Tongue (tissue), 3 donors: ENCODE measurements at places on chromosomes 4 and X. TPM values are rescaled to one million over a fixed set of nuclear protein-coding genes. Genes with fewer than 3 reads are reported as not detected.

Gene ANOS1
- total RNA-seq = 26.4 TPM

Gene IBSP
- not detected for total RNA-seq

Gene MAD2L1
- 5.8 TPM for total RNA-seq

Gene FAM236B
- total RNA-seq = not detected

Gene HSFX4
- not detected for total RNA-seq

Gene RS1
- not detected for total RNA-seq

Gene SYTL5
- 1.3 TPM for total RNA-seq

Gene NLRP2B
- total RNA-seq = not detected

Gene CHIC1
- 22.3 TPM for total RNA-seq

Gene FHL1
- total RNA-seq = 2,906 TPM

Gene CFAP99
- not detected for total RNA-seq

Gene HSFX1
- total RNA-seq = 2.9 TPM

Gene SMARCA5
- 58.5 TPM for total RNA-seq

DNA sequence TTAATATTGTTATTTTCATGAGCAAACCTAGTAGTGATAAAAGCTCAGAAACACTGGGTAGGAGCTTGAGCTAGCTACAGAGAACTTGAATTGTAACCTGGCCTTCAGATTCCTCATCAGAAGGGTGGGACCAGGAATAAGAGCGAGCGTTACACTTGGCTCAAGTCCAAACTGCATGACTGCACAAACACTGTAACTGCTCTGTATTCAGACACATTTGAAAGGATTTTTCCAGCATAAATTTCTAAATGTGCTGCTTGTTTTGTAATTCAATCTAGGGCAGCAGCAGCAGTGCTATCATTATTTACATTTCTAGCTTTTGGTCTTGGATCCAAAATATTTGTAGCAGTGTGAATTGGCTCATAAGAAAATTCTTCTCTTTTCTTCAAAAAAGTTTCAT is 133.0 kb upstream of the TMLHE start:
- peak; percentile 55 for DNase-seq

GRCh38 chr4:152590179-152591031 is 54.5 kb upstream of the FBXW7 start:
- DNase-seq = peak; percentile 85

GRCh38 chrX:109464231-109464630 is 17.7 kb downstream of the GUCY2F start:
- DNase-seq = no peak

DNA sequence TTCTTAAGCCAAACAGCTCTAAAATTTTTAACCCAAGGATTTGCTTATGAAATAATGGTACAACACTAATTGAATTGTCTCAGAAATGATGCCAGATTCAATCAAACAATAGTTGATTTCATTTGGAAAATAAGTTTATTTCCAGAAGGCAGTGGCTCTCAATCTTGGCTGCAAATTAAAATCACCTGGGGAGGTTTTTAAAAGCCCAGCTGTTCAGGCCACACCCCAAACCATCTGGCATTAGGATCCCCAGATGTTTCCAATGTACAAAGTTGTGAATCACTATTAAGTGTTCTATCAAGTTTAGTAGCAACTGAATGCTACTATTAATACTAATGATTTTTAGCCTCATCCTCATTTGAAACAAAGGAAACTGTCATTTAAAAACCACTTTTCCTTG is 22.2 kb downstream of the TMEM184C start:
- peak; percentile 33 for DNase-seq

DNA sequence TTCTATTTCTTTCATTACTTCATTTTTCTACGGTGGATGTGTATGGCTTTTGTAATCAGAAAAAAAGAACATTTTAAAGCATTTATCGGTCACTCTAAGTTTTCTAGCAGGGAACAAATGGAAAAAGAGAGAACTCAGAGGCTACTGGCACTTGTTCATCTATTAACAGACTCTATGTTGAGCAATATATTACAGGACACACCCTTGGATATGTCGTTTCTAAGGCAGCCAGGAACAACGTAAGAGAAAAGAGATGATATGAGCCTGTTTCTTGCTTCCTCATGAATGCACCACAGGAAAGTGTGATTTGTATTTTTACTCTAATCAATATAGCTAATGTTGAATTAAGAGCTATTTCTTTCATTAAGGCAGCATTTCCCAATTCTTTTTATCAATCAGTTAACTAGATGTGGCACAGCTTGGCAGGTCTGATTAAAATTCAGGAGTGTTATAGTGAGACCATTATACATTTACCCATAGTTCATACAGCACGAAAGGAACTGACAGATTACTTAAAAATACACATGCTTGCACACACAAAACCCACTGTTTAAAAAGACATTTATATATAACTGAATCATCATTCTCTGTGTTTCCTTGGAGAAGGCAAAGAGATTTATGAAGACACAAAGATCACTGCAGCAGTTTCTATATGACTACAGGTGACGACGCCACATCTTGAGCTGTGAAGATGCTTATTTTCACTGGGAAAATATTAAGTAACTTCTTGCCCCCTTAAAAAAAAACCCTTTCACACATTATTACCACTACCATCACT is 13.0 kb downstream of the RAB9B start:
- no peak for DNase-seq

GRCh38 chrX:151776181-151776731 is 41.7 kb downstream of the CNGA2 start:
- DNase-seq = peak; percentile 92

DNA sequence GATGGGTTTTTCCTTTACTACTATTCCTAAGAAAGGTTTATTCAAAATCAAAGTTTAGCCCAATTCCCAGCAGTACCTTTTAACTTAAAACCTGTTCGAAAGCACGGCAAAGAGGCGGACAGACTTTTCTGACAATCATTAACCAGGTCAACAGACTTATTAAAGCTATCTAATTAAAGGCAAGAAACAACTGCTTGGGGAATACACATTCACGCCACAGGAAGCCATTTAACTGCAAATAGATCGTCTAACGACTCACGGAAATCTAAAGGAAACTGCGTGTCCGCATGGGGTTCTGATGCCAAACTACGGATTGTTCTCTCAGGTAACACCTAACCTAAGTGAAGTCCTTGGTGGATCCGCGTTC is 663 bp upstream of the USP53 start:
- DNase-seq = no peak

- no peak for DNase-seq
Observed at GRCh38 chr4:75678473-75678872, 5.3 kb upstream of the G3BP2 start.

GRCh38 chrX:128518508-128518907 is 466.3 kb upstream of the ACTRT1 start:
- DNase-seq = no peak

GRCh38 chrX:81316163-81316562 is 114.3 kb downstream of the SH3BGRL start:
- DNase-seq = peak; percentile 0

DNA sequence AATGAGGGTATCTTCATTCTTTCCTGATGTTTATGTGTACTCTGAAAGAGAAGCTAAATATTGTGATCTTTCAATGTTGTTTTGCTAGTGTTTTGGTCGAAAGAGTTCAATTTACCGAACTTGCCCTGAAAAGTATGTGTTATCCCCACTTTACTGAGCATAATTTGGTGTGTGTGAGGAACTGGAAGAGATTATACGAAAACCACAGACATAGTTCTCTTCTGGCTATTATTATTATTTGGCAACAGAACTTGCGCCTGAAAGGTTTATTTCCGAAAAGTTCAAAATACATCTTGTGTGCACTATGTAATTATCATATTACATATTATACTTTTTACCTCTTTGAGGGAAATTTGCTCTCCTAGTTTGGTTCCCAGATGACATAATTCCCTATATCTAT is 232.5 kb upstream of the INTU start:
- no peak for DNase-seq

GRCh38 chrX:110746014-110746413 is 49.6 kb downstream of the CHRDL1 start:
- no peak for DNase-seq

DNA sequence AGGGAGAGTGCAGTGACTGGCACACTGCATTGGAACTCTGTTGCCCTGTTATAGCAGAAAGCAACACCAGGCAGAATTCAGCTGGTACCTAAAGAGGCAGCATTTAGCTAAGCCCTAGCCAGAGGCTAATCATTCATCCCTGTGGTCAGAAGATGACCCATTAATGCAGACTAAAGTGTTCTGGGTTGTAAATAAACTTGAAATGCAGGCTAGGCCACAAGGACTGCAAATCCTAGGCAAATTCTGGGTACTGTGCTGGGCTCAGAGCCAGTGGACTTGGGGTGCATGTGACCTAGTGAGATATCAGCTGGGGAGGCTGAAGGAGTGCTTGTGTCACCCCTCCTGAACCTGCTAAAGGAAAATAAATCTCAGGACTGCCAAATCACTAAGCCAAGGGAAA is 91.2 kb downstream of the LPAR4 start:
- DNase-seq = no peak

- DNase-seq = no peak
Observed at GRCh38 chr4:8097141-8097541, 61.5 kb downstream of the ABLIM2 start.

DNA sequence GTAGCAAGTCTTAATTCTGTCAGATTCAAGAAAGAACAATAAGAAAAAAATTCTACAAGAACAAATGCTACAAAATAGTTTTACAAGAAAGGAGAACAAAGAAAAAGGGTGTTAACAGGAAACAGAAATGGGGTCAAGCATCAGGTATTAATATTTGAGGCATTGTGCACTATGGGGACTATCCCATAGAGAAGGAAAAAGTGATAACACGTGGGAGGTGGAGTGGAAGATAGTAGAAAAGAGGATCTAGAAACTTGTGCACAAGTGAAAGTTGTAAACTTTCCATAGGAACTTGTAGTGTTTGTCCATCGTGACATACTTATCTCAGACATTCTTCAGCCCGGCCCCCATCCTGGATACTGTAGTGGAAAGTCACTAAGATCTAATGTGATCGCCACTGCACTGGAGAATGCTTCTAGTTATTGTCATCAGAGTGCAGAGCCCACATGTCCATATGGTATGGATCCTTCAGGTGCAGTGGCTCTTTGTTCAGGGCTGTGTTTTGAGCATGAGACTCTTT is 15.4 kb upstream of the NFXL1 start:
- DNase-seq = no peak

DNA sequence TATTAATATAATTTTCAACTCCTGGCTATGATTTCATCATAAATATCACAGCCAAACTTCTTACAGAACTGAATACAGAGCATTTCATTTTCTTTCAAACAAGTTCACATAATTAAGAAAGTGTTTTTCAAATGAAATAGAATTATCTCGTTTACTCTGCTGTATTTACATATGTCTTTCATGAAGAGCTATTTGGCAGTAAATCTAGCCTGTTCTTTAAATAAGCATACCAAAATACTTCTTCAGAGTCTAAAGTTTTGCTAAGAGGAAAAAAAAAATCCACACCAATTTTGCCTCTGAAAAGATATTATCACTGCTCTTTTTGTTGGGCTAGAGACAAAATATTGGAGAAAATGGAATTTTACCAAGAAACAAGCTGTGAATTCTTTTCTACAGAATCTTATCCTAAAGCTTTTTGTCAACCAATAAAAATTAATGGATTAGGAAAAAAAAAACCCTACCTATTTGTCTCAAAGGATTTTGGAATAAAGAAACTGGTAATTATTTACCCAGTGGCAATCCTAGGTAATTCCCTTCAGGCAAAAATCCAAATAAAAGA is 287.9 kb upstream of the NR3C2 start:
- DNase-seq = peak; percentile 12

DNA sequence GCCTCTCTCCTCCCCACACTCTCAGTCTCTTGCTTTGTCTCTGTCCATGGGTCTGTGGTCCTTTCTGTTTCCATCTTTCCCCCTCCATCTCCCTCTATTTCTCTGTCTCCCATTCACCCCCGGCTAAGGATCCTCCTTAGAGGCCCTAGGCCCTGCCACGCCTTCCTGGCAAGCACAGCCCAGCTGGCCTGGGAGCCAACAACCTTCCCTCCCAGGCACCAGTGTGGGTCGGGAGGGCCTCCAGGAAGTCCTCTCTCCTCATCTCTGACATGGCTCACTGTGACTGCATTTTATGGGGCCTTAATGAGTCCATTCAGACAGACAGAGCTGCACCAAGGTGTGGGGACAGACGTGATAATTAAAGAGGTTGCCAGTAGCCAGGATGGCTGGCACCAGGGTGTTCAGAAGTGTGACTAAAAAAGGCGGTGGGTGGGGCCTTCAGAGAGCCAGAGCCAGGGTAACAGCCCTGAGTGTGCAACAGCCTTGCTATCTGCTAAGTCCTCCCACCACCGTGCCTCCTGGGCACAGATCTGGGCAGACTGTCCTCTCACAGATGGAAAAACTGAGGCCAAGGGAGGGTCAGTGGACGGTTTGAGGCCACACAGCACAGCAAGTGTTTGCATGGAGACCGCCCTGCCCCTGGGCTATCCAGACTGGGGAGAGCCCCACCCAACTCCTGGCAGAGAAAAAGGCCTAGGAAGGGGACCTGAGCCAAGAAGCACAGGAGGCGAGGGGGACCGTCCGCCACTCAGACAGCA is 31.5 kb downstream of the BLOC1S4 start:
- peak; percentile 56 for DNase-seq

DNA sequence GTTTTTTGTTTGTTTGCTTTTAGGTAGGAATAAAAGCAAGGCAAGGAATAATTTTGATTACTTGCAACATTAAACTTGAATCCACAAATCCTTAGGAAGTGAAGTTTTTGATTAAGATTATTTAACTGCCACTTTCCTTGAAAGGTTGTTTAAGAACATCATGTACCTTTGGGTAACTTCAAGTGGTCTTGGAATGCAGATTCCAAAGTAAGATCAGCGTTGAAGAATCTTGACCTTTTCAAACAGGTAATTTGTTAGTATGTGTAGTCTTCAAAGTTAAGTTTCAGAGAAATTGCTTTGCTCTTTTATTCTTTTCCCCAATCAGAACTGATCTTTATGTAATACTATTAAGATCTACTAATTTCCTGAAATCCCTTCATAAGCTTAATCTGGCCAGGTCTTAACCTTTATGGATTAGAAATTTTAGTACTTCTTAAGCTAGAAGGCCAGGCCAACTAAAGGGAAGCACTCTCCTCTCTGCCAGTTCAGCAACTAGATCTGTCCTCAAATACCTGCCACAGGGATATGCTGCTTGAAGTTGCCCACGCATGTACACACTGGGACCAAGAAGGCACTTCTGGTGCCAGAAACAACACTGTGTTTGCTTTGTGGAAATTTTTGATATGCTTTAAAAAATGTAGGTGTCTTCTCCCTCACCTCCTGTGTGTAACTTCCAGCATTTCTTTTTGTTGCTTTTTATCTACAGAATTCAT is 7.4 kb downstream of the NPNT start:
- DNase-seq = no peak

DNA sequence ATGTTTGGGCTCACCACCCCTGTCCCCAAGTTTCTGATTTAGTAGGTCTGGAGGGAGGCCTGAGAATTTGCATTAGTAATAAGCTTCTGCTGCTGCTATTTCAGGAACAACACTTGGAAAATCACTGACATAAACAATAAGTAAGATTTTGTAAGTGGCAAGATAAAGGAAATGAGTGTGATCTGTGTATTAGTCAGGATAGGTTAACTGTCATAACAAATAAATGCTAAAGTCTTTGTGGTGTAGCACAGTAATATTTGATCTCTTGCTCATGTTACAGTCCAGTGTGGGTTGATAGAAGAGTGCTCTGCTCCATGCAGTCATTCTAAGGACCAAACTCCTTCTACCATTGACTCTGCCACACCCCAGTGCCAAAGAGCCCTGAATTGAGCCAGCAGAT is 67.0 kb downstream of the NHS start:
- DNase-seq = no peak

GRCh38 chr4:37687194-37687562 is 1.0 kb upstream of the RELL1 start:
- DNase-seq = no peak
